Naive thymus-derived CD4-positive, alpha-beta T cell (primary cell): ENCODE measurements at places on chromosomes 1 and 21. TPM values are rescaled to one million over a fixed set of nuclear protein-coding genes. Genes with fewer than 3 reads are reported as not detected.

DNA sequence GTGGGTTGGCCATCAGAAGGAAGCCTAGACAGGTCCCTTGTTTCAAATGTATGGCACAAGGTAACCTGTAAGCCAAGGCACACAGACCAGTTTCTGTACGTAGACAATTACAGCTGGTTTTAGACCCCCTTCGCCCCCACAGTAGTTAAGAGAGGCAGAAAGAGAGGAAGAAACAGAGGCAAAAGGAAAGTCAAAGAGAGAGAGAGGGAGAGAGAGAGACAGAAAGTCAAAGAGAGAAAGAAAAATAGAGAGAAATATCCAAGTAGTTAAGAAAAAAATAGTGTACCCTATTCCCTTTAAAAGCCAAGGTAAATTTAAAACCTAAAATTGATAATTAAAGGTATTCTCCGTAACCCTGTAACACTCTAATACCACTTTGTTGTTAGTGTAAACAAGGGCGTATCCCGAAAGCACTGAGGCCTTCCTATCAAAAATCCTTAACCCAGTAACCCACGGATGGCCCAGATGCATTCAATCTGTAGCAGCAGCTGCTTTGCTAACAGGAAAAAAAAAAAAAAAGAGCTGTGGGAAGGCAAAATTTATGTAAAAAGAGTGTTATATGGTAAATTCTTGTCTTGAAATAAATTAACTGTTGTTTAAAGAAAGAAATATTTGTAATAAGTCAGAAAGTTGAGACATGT lies 49.4 kb downstream of the ADCY10 start:
- DNase-seq: no peak

- peak; percentile 10 for DNase-seq
These were observed 210.3 kb downstream of the SLC35F3 start for GRCh38 chr1:234114648-234115307.

DNA sequence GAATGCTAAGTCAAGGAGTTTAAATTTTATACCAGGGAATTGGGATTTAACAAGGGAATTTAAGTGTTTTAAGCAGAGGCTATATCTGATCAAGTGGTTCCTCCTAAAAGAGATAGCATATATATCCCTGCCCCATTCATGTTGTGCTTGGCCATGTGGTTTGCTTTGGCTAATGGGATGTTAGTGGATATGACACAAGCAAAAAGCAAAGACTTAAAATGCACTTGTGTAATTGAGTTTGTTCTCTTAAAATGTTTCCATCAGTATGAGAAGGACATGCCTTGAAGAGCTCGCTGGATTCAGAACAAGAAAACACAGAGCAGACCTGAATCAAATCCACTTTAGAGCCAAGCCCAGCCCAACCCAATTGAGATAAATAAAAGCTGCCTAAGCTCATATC lies 22.4 kb downstream of the C1orf87 start:
- DNase-seq: no peak

DNA sequence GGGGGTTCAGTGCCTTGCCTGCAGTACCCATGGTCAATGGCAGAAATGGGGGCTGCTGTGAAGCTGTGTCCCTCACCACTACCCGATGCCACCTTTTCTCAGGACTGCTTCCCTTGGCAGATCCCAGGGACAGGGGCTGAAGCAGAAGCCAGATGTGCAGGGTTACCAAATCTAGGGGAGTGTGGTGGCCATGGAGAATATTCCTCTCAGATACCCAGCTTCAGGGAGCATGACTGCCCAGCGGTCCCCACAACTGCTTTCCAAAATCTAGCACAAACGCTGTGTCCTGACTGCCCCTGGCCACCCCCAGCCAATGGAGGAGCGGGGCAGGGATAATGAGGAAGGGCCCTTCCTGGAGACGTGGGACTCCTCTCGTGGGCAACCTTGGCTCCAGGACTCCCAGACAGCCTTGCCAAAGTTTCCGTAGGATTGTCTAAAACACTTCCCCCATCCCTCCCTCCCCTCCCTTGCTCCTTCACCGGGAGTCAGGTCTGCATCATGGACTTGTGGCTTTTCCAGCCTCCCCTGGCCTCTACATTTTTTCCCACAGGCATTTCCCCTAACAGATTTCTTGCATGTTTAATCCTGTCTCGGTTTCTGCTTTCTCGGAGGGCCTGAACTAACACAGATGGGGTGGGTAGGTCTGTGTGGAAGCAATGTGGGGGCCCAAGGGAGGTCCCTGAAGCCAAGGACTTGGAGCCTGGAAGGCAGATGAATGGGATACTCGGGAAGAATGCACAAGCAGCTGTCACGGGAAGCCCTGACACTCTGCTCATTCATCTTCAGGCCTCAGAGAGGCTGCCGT lies 80.5 kb downstream of the OMA1 start:
- DNase-seq: no peak

GRCh38 chr1:34918977-34919561 lies 10.4 kb downstream of the DLGAP3 start:
- DNase-seq: no peak

ASCL5 gene
- not detected for total RNA-seq

- DNase-seq: no peak
These were observed 26.1 kb downstream of the ZP4 start for GRCh38 chr1:237864338-237865244.

DNA sequence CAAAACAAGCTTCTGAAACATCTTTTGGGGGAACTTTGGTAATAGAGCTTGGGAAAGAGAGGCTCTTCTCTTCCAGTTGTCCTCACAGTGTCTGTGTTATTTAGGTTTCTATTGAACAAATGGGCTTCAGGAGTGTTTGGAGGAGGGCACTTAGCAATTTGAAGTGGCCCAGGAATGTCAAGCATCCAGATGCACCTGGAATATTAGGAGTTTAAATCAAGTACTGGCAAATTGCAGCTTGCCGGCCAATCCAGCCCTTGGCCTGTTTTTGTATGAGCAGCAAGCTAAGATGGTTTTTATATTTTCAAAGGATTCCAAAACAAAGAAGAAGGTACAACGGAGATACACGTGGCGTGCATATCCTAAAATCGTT lies 94.7 kb downstream of the CCDC185 start:
- no peak for DNase-seq

DNA sequence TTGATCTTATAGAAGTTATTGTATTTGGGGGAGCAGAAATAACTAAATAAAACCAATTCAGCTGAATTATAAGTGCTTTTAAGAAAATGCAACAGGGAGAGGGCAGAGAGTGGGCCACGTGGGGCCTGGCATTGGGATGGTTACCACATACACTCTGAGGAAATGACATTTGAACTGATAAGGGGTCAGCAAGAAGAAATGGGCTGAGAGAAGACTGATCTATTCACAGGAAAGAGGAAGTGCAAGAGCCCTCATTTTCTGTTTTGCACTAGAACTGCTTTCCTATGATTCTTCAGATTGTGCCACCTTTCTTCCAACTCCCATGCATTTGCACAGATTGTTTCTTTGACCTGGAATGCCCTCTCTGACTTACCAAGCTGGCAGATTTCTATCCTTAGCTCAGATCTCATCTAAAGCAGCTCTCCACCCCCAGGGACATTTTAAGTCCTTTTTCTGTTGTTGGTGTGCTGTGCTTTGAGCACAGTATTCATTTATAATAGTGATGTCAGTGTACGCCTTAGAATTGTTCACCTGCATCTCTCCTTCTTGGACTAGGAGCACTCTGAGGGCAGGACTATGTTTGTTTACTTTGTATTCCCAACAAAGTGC lies 115.9 kb downstream of the FGGY start:
- no peak for DNase-seq

CD53 gene
- 237 TPM for total RNA-seq

CFH gene
- total RNA-seq: 1.4 TPM in 2 replicates

DNA sequence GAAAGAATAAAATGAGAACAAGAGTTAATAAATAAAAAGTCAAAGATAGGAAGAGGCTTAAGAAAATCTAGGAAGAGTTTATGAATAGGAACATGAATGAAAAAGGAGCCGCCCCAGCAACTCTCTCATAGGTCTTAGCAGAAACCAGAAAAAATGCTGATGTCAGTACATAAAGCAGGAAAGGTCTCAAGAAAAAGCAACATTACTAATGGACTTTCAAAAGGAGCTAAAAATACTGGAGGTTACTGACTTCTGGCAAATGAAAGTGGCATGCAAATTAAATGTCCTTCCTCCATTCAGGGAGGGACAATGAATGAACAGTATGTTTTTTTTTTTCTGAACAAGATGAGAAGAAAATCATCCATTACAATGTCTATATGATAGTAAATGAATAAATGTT lies 387.6 kb downstream of the BRINP2 start:
- no peak for DNase-seq
